Right atrium auricular region (tissue), 2 donors: ENCODE measurements at places on chromosomes 5 and 9.

DNA sequence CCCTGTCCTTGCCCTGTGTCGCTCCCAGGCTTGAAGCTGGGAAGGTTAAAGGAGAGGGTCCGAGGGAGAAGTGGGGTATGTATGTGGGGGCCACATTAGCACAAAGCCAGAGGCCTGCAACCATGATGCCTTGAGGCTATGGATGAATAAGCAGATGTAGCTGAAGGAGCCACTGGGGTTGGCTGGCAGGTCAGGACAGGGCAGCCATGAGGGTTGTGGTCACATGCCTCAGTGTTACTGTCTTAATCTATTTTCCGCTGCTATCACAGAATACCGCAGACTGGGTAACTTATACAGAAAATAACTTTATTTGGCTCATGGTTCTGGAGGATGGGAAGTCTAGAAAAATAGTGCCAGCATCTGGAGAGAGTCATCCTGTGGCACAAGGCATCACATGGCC, 9.2 kb upstream of the GRHPR start:
- no peak for DNase-seq

DNA sequence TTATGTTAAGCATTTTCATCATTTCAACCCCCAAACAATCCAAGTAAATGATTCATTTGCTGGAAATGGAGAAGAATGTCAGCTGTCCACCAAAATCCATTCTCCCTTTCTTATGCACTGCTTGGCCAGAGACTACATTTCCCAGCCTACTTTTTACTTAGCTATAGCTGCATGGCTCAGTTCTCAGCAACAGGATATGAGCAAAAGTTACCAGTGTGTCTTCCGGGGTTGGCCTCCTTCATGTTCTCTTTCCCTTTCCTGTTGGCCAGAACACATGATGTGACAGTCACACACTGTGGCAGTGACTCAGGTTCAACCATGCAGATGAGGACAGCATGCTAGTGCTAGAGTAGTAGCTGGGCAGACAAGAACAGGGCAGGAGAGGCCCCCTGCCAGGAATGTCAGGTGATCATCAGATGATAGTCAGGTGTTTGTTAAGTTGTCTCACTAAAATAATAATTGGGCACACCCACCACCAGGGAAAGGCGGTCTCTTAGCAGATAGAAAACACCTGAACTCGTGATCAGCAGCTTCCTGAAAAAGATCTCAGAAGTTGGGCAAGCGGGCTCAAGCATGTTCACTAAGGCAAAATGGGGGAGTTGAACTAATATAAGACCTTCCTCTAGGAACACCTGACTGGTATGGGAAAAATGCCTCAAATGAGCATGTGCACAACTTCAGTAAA, 12.2 kb downstream of the GPR150 start:
- no peak for DNase-seq

DNA sequence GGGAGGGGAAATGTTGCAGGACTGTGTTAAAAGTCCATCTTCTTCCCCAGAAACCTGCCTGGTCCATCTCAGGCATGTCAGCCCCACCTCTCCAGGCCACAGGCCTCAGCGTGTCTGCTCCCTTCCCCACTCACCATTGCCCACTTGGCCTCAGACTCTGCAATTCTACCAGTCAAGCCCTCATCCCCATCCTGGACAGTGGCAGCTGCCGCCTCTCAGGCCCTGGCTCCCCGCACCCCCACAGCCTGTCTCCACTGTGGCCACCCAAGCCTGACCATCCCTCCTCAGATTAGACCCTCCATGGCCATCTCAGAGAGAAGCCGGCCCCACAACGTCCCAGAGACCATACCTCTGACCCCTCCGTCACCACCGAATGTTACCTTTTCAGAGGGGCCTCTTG, 89.9 kb downstream of the BARX1 start:
- DNase-seq: no peak

- DNase-seq: no peak
Observed at GRCh38 chr5:135921388-135921787, 25.7 kb upstream of the IL9 start.

DNA sequence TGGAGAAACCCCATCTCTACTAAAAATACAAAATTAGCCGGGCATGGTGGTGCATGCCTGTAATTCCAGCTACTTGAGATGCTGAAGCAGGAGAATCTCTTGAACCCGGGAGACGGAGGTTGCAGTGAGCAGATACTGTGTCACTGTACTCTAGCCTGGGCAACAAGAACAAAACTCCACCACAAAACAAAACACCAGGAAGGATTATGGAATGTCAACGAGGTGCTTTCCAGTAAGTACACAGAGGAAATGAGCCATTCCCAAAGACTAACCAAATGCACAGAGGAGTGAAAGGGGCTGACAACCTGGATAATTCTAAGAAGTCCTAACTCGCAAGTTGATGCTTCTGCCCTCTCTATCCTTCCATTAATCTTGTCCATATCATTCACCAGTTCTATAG, 126.1 kb upstream of the RETREG1 start:
- no peak for DNase-seq

GRCh38 chr5:165035520-165035919, 1530.1 kb downstream of the MAT2B start:
- DNase-seq: no peak

GRCh38 chr9:76521244-76521681, 62.3 kb downstream of the GCNT1 start:
- DNase-seq: no peak

- no peak for DNase-seq
Observed at GRCh38 chr5:143207058-143207457, 196.4 kb downstream of the NR3C1 start.

- no peak for DNase-seq
Observed at GRCh38 chr9:68508547-68508946, 32.1 kb downstream of the TMEM252 start.

- no peak for DNase-seq
Observed at GRCh38 chr5:100668511-100668910, 133.3 kb downstream of the FAM174A start.

GRCh38 chr5:172833372-172833685, 722 bp upstream of the ERGIC1 start:
- DNase-seq: no peak

- no peak for DNase-seq
Observed at GRCh38 chr5:146690880-146691355, 174.9 kb upstream of the GPR151 start.

- no peak for DNase-seq
Observed at GRCh38 chr5:94992325-94992724, 292.6 kb downstream of the MCTP1 start.

DNA sequence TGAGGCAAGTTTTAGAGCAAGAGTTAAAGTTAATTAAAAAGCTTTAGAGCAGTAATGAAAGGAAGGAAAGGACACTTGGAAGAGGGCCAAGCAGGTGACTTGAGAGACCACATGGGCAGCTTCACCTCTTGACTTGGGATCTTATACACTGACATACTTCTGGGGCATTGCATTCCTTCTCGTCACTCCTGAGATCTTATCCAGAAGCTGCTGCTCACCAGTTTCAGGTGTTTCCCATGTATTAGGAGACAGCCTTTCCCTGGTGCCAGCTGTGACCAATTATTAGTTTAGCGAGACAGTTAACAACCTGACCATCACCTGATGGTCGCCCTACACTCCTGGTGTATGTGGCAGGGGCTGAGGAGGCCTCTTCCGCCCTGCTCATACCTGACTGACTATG, 382.1 kb downstream of the KDM4C start:
- DNase-seq: no peak

DNA sequence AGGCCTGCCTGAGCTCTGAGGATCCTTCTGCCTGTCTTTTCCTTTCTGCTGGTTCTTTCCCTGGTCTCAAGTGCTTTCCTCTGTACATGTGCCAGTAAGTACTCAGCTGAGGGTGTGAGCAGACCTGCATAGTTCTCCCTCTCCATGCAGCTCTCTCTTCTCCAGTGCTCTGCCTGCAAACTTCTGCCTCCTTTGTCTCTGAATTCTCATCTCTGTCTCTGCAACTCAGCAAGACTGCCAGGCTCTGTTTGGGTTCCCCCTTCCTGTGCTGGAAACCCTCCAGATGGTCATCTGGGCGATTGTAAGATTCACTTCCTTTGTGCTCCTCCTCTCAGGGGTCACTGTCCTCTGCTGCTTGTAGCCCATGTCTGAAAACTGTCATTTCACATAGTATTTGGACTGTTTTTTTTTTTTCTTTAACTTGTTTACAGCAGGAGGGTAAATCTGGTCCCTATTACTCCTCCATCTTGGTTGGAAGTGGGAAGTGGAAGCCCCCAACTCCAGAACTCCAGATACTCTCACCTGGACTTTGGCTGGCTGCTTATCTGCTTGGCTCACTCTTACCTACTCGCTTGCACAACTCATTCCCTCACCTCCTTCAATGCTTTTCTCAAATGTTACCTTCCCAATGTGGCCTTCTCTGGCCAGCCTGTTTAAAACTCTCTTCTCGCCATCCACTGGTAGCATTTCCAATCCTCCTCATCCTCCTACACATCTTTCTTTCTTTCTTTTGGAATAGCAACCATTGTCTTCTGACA, 175.3 kb upstream of the TBC1D2 start:
- no peak for DNase-seq

GRCh38 chr5:110836851-110837250, 98.0 kb downstream of the SLC25A46 start:
- DNase-seq: no peak

DNA sequence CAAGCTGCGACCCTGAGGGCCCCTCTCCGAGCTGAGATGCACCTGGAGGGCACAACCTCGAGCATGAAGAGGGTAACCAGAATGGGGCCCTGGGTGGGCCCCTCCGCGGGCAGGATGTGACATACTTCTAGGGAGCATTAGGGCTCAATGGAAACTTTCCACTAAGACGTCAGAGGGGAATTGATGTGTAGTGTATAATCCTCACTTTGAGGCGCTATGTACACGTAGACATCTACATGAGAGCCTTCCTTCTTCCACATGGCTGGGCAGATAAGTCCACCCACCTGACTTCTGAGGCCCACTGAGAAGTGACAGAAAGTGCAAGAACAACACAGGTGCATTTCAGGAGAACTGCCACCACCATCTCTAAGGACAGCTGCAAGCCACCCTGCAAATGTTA, 61.0 kb downstream of the DAP start:
- DNase-seq: no peak

GRCh38 chr9:106897236-106897635, 34.3 kb downstream of the ZNF462 start:
- DNase-seq: no peak

DNA sequence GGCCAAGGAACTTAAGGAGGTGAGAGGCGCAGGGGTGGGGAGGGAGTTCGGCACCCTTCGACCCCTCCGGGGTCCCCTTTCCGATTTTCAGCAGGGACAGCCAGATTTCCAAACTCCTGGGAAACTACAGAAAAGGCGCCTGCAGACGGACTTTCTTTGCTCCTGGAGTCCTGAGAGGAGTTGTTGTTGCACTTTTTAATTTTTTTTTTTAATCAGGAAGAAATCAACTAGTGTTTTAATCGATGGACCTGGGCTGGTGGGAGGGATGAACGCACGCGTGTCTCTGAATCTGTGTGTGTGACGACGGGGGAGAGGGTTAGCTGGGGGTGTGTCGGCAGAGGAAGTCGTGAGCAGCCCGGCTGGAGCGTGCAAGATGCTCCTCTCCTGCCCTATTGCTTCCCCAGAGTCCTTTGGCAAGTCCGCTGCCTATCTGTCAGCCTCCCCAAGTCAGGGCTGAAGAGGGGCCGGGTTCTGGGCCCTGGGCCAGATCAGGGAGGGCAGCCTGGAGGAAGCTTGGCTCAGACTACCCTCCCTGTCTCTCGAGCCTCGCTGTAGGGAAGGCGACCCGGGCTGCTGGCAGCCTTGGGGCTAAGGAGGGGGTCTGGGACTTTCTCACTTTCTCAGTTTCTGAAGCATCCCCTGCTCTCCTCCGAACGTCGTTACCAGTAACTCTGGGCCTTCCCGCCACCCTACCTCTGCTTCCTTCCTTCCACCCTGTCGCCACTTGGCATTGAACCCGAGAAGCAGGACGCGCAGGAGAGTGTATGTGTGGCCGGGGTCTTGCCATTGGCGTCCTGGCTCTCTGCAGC, 731 bp downstream of the PRR16 start:
- peak; percentile 58 for DNase-seq

- DNase-seq: no peak
Observed at GRCh38 chr5:89596821-89597220, 713.8 kb upstream of the MEF2C start.

- no peak for DNase-seq
Observed at GRCh38 chr5:56801256-56801655, 14.1 kb upstream of the MAP3K1 start.

GRCh38 chr5:93336330-93337110, 244.5 kb downstream of the NR2F1-AS1 start:
- DNase-seq: no peak

DNA sequence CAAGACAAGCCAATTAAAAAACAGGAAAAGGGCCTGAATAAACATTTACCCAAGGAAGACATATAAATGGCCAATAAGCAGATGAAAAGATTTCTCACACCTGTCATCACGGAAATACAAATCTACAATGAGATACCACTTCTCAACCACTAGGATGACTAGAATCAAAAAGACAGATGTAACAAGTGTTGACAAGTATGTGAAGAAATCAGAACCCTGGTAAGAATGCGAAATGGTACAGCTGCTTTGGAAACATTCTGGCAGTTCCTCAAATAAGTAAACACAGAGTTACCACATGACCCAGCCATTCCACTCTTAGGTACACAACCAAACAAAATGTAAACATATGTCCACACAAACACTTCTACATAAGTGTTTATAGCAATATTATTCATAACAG, 32.5 kb downstream of the LEAP2 start:
- no peak for DNase-seq

DNA sequence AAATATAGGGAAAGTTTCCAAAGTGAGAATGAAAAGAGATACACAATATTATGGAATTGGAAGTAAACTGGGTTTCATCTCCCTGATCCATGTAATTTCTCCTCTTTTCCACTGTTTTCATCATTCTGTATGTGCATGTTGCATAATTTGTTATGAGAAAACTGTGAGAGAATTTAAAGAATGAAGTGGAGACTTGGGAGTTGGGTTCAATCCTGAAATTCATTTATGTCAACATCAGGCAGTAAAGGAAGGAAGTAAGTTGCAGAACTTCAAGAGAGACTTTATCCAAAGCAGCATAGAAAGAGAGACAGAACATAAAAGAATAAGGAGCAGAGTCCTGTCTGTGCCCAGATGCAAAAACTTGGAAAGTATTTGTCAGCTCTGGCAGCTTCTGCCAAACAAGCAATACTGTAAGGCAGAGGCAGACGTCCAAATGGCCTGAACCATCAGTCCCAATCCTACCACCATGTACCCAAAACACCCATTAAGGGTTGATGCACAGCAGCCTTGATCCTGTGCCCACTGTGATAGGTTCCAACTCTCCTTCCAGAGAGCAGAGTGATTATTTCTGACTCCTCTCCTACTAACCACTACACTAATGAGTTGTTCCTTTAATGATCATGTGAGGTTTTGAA, 425.3 kb upstream of the CDH6 start:
- no peak for DNase-seq

DNA sequence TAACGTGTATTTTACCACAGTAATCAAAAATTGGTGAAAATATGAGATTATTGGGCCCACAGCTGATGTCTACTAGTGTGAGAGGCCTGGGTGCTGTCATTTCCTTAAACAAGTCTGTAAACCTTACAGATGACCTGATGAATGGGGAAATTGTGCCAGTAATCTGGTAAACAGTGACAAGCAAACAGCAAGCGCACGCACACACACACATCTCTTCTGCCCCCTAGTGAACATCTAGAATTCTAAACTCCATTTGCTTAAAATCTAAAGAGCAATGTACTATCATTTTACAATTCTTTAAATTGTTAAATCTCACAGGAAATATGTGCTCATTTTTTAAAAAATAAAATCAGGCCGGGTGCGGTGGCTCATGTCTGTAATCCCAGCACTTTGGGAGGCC, 7.5 kb upstream of the RAPGEF1 start:
- DNase-seq: no peak

- DNase-seq: no peak
Observed at GRCh38 chr5:96752341-96753016, 55.3 kb downstream of the ERAP1 start.

- DNase-seq: no peak
Observed at GRCh38 chr5:3709717-3710348, 114.2 kb downstream of the IRX1 start.
